ENCODE measurements at places on chromosomes 6 and 20. TPM values are rescaled to one million over a fixed set of nuclear protein-coding genes. Genes with fewer than 3 reads are reported as not detected.

- no peaks in the 10 kb centered on the region for H3K27me3 ChIP-seq
- H3K36me3 ChIP-seq, result no peaks in the 10 kb centered on the region
- H3K27ac ChIP-seq, result no peak overlapping the region
- no peak for DNase-seq
- H3K4me1 ChIP-seq, result no peaks in the 10 kb centered on the region
These were observed 39.8 kb upstream of the CENPW start for GRCh38 chr6:126300126-126300525.

DNA sequence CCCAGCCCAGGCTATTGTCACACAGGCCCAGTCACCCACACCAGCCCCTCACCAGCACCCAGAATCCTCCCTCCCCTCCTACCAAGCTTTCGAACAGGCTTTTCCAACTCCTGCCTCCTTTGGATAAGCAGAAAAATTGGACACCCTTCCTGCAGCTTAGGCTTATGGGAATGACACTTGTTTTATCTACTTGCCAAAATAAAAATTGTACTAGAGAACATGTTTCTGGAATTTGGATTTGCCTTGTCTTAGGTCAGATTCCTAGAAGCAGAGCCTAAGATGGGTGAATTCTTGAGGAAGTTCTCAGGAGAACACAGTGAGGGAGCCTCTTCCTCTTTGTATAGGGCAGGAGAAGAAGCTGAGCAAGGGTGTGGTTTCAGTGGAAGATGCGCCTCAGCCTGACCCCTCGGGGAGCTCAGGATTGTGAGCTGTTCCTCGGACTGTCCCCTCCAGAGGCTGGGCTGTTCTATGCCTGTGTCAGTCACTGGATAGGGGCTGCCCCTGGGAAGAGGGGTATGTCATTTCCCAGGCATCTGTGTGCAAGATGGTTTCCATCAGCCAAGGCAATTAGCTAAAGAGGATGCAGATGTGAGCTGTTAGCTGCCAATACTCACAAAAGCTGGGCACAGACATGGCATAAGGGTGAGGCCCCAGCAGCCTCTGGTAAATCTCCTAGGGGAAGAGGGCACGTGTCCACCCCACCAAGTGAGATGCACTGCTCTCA, 33.9 kb downstream of the ITPR3 start:
- no peaks in the 10 kb centered on the region for H3K27me3 ChIP-seq
- no peak overlapping the region for H3K4me3 ChIP-seq
- no peaks in the 10 kb centered on the region for H3K4me1 ChIP-seq
- DNase-seq, result no peak
- H3K36me3 ChIP-seq, result peaks cover 64% of the 10 kb centered on the region
- H3K27ac ChIP-seq, result no peak overlapping the region

The EYS gene
- 0.24 TPM for total RNA-seq

- no peaks in the 10 kb centered on the region for H3K36me3 ChIP-seq
- peak overlapping the region; percentile 42 for H3K27ac ChIP-seq
- no peak overlapping the region for H3K4me3 ChIP-seq
- peak; percentile 86 for DNase-seq
- H3K27me3 ChIP-seq, result no peaks in the 10 kb centered on the region
- peaks cover 16% of the 10 kb centered on the region for H3K4me1 ChIP-seq
These were observed 14.7 kb upstream of the PYGB start for GRCh38 chr20:25233016-25233772.

GRCh38 chr20:41769592-41770018, 151.4 kb upstream of the CHD6 start:
- H3K36me3 ChIP-seq, result no peaks in the 10 kb centered on the region
- H3K27me3 ChIP-seq, result no peaks in the 10 kb centered on the region
- no peak for DNase-seq
- H3K4me3 ChIP-seq, result no peak overlapping the region
- no peak overlapping the region for H3K27ac ChIP-seq
